ENCODE measurements at places on chromosomes 16 and 17.

GRCh38 chr17:65527381-65527780 is 34.1 kb downstream of the AXIN2 start:
- DNase-seq = no peak

DNA sequence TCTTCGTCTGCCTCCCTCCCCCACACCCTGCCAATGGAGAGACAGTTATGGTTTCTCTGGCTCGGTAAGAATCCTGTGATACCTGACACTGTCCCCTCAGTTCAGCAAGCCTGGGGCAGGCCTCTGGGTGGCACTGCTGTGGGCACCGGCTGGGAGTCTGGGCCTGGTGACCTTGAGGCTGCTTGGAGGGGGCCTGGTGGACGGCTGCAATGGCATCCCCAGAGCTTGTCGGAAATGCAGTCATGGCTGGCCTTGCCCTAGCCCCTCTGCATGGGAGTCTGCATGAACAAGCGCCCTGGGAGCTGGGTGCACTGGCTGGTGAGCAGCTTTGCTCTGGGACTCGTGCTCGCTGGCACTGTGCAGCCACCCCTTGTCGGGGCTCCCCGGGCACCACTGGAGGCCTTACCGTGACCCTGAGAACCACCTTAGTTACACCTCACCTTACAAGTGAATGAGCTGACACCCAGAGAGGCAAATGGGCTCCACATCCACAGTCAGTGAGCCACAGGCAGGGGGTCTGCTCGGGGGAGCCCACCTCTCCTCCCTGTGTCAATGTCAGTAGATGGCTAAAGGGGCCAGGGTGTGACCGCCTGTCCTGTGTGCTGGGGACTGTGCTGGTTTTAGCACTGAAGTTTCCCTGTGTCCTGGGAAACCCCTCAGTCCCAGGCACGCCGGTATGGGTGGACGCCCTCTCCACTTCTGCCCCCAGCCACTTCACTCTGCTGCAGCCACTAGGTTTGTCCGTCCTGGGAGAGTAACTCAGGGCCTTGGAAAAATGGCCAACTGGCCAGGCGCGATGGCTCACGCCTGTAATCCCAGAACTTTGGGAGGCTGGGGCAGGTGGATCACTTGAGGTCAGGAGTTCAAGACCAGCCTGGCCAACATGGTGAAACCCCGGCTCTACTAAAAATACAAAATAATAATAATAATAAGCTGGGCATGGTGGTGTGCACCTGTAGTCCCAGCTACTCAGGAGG is 1.4 kb downstream of the LGALS3BP start:
- no peak for DNase-seq

DNA sequence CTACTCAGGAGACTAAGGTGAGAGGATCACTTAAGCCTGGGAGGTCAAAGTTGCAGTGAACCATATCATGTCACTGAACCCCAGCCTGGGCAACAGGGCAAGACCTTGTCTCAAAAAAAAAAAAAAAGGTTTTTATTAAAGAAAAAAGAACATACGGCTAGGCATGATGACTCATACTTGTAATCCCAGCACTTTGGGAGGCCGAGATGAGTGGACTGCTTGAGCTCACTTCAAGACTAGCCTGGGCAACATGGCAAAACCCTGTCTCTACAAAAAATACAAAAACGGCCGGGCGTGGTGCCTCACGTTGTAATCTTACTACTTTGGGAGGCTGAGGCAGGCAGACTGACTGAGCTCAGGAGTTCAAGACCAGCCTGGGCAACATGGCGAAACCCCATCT is 38.4 kb downstream of the RANBP10 start:
- no peak for DNase-seq

DNA sequence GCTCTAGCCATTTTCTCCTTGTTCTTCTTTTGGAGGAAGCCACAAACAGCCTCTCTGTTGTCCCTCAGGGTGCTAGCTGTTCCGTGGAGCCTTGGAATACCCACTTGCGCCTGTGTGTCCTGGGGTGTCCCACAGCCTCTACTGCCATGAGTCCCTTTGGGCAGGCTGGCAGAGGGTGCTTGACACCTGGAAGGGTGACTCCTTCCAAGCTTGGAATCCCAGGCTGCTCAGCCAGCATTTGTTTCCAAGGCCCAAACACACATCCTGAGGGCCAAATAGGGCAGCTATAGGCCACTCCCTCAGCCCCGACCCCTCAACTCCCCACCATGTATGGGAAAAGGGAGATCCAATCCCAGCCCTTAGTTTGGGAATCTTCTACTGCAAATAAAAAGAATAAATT is 14.9 kb downstream of the ZNHIT3 start:
- DNase-seq = no peak

GRCh38 chr17:4182043-4182442 is 39.0 kb downstream of the CYB5D2 start:
- no peak for DNase-seq

GRCh38 chr16:1789643-1790045 is 3.9 kb downstream of the IGFALS start:
- DNase-seq = no peak
